ENCODE measurements at places on chromosomes 16 and 17. TPM values are rescaled to one million over a fixed set of nuclear protein-coding genes. Genes with fewer than 3 reads are reported as not detected.

MGAT5B gene
- not detected for total RNA-seq

MMP28 gene
- 48.0 TPM for total RNA-seq

GPR179 gene
- 0.13 TPM for total RNA-seq

ACSM2A gene
- total RNA-seq = not detected

TMEM114 gene
- total RNA-seq = not detected

IKZF3 gene
- total RNA-seq = 1.8 TPM
